D721Med (cell line): ENCODE measurements at places on chromosomes 7 and 10.

- DNase-seq: no peak
Measured at GRCh38 chr7:159067576-159068487, 76.8 kb downstream of the VIPR2 start.

DNA sequence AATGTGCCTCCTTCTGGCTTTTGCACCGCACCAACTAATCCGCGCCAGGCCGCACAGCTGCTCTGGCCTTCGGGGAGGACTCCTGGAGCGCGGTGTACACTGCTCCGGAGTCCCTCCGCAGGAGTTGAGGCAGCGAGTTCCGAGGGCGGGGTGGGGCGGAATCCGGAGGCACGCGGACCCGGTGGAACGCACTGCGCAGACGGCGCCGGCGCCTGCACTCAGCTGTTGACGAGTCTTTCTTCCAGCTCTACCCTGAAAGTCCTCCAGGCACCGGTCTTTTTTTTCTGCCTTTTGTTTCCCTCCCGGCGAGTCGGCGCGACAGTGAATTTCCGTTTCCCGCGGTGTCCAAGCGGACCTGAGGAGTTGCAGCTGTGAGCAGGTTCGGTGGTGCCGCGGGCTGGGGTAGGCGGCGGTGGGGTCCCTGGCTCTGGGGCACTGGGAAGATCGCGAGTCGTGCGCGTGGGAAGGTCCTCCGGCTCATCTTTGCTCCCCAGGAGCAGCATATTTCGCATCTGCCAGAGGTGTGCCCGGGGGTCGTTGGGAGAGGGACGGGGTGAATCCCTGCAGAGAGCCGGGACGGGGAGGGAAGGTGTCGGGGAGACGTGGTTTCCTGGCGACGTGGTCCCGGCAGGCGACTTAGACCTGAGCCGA lies 44.1 kb downstream of the SFTPD start:
- no peak for DNase-seq

DNA sequence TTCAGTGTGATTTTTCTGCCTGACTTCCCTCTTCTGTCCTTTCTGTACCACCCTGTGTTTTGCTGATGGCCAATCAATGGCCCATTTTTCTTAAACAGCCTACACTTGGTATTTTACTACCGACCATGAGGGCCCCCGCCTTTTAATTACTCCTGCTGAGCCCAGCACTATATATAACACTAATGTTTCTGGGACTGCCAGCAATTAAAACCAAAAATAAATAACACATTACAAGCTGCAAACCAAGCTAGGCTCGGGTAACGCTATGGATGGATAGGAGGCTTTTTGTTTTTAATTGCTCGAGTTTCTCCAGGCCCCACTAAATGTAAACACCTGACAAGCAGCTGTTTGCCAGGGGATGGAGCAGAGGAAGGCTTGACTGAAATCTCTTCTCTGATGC lies 915.4 kb upstream of the AUTS2 start:
- DNase-seq: no peak

DNA sequence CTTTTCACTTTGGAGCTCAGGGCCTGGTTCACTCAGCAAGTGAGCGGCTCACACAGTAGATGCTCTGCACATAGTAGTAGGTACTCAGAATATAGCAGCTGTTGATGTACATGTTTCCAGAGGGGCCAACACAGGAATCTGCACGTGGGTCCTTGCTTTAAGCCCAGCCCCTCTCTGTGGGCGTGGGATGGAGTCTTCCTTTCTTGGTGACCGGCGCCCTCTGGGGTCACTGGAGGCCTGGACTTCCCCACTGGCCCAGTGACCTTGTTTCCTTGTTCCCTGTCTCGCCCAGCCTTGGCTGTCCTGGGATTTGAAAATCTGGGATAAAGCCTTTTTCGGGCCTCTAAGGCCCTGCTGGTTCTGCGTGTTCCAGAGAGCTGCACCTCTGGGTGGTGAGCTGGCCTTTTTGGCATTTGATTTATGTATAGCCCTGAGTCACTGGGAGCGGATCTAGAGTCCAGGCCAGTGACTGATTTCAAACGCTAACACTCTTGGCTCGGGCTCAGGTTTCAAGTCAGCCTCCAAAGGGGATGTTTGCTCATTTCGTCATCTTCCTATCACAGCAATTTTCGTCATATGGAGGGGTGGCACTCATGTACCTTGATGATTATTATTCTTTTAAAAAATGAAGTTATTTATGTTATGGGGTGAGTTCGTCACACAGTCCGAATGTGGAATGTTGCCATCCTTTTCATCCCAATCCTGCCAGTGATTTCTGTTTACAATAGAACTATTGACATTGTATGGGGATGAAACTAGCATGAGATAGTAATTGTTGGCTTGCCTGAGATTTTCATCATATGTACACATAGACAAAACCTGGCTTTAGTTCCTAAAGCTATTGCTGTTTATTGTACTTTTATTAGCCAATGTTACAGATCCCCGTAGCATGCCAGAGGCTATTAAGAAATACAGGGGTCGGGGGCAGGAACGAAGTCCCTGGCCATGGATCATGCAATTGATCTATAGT lies 65.5 kb downstream of the CUX1 start:
- no peak for DNase-seq

DNA sequence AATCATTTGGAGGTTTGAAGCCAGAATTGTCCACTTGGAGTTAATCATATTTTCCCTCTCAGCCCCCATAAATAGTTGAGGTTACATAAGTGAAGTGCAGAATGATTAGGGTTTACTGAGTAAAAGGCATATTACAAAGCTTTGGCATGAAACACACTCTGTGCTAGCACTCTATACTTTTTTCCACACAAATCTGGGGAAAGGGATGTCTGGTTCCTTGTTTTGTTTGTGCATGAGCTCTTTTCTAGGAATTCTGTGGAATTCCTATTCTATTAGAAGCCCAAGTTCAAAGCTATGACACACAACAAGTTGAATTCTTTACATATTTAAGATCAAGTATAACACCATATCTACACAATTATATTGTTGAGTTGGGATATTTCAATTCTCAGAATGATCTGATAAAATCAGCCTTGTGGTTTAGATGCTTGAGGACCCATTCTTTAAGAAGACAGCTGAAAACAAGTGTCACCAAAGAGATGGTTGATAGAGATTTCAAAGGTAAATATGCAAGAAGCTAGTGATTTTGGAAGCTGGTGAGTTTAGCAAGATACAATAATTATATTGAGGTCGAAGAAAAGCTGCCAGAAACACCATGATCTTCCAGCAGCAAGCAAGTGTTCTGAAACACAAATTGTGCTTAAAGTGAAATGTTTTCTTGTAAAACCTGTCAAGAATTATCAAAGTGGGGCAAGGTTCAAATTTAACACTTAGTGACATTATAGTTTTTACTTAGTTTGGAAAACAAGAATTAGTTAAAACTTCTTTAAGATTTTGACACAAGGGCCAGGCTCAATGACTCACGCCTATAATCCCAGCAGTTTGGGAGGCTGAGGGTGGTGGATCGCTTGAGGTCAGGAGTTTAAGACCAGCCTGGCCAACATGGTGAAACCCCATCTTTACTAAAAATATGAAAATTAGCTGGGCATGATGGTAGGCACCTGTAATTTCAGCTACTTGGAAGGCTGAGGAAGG lies 122.6 kb downstream of the INHBA start:
- DNase-seq: no peak

GRCh38 chr10:102642736-102643335 lies 1.4 kb upstream of the TRIM8 start:
- no peak for DNase-seq

DNA sequence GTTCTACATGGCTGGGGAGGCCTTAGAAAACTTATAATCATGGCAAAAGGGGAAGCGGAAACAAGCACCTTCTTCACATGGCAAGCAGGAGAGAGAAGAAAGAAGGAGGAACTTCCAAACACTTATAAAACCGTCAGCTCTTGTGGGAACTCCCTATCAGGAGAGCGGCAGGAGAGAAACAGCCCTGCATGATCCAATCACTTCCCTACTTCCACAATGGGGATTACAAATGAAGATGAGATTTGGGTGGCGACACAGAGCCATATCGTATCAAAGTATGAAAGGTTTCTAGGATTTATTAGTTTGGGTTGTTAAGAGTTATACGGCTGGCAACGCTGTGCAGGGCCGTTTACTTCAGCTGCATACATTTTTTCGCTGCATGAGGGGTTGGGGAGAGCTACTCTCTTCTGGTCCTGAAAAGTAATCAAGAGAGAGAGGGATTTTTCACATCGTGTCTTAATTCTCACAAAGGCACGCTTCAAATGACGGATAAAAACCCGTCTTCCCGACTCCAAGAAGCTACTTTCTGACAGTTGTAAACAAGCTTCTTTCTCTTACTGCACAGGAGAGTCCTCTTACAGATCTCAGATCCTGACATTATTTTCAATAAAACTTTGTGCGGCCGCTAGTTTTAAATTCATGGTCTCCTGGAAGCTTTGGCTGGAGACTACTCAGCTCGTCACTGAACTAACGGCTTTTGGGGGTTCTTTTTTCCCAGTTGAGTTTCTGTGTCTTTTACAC lies 751 bp upstream of the GTPBP10 start:
- DNase-seq: no peak

DNA sequence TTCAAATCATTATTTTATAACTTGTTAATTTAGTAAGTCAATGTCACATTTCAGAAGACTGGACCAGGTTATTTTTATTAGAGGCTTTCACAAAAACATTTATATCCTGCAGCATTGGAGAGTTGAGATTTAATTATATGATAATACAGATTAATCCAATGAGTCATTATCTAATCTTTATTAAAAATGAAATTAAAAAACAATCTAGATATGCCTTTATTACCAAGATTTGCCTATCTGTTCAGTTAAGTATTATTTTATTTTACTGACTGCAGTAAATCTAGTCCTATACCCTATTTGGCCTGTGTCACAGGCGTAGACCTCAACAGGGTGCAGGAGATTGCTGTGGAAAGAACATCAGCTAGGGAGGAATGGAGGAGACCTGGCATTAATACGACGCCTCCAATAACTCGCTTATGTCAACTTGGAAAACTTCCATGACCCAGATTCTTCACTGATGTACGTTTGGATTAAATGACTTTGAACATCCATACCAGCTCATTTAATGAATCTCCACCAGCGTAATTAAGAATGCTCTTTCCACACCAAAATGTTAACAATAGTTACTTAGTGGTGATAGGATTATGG lies 18.2 kb downstream of the PAXIP1 start:
- DNase-seq: no peak

GRCh38 chr10:122786269-122786668 lies 59.4 kb downstream of the CUZD1 start:
- no peak for DNase-seq

DNA sequence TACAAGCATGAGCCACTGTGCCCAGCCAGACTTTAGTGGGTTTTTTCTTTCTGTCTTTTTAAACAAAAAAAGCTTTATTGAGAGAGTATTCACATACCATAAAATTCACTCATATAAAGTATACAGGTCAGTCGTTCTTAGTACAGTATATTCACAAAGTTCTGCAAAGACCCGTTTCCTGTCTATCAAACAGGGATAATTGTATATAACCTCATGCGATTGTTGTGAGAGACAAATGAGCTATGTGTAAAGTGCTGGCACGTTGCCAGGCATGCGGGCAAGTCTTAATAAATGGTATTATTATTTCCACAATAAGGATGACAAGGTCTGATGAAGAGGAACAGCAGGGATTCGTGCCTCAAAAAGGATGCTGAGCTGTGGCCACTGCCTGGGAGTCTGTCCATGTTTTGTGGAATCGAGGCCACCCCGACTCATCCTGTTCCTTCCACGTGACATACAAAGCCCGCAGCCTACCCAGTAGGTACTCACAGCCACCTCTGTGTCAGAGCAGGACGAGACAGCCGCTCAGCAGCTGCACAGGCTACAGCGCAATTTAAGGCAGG lies 51.6 kb downstream of the SMKR1 start:
- no peak for DNase-seq
